Stimulated activated CD4-positive, alpha-beta T cell treated with anti-CD3 and anti-CD28 coated beads, Interleukin-4, amount 100 ng/mL, for 24 hours (primary cell): ENCODE measurements at places on chromosomes 3 and 15.

- DNase-seq, result no peak
These were observed 92.3 kb upstream of the LRIG1 start for GRCh38 chr3:66592927-66593625.

DNA sequence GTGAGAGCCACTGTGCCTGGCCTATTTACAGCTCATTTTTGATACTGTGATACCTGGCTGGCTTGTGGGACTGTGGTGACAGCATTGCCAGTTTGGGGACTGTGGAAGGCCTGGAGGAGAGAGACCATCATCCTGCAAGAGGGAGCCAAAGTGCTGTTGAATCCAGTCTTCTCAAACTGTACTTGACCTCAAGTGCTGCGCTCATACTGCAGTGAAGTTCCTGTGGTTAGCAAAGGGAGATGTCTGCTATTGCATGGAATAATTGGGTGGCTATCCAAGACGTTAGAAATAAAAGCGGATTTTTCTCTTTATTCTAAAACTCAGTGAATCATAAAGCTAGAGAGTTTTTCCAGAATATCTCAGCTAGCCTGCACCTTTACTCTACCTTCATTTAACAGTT, 83.4 kb downstream of the CCK start:
- DNase-seq, result no peak

- no peak for DNase-seq
These were observed 46.5 kb downstream of the SLC12A8 start for GRCh38 chr3:125165948-125166553.

GRCh38 chr3:107208100-107208499, 169.1 kb upstream of the CCDC54 start:
- no peak for DNase-seq

- no peak for DNase-seq
These were observed 34.4 kb upstream of the LCTL start for GRCh38 chr15:66600240-66600627.

DNA sequence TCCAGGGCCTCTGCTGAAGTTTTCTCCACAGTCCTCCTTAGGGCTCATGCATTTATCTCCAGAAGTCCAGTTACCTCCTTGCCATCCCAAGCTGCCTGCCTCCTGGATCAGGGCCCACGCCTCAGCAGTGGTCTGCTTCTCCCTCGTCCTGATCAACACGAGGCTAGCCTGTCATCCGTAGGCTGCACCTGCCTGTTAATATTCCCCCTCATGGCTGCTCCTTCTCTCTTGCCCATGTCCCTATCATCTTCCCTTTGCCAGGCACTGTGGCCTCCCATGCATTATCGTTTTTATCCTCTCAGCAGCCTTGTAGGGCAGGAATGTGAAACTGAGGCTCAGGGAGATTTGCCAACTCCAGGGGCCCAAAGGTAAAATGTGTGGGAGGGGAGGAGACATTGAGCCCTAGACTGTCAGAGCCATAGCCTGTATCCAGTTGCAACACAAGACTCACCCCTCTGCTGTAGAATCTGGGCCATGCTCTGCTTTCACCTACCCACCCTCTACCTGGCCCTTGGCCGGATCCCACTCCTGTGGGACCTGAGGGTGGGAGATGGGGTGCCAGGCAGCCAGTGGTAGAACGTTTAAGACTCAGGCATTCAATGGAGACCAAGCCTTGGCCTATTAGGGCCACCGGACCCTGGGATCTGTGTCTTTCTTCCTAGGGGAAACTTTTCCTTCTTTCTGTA, 4.6 kb downstream of the GRM2 start:
- no peak for DNase-seq

DNA sequence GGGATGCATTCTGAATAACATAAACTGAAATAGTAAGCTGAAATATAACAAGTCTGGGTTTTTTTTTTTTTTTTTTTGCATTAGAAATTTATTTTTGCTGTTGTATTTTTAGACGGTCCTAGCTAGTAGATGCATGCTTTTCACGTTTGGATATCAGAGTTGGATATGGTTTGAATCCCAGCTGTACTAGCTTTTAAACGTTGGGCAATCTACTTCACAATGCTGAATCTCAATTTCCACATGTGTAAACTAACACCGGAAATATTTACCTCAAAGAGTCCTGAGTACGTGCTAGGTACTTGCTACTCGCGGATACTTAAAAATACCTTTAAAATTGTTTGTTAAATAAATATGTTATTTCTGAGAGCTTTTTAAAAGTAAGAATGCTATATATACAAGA, 139.8 kb downstream of the BBX start:
- DNase-seq, result no peak

DNA sequence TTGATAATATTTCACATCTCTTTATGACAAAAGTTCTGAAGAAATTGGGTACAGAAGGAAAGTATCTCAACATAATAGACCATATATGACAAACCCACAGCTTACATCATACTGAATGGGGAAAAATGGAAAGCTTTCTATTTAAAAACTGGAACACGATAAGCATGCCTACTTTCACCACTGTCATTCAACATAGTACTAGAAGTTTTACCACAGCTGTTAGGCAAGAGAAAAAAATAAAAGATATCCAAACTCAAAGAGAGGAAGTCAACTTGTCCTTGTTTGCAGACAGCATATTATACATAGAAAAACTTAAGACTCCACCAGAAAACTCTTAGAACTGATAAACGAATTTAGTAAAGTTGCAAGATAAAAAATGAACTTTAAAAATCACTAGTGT, 40.3 kb downstream of the COPS2 start:
- no peak for DNase-seq
